ENCODE measurements at places on chromosomes 4 and X.

DNA sequence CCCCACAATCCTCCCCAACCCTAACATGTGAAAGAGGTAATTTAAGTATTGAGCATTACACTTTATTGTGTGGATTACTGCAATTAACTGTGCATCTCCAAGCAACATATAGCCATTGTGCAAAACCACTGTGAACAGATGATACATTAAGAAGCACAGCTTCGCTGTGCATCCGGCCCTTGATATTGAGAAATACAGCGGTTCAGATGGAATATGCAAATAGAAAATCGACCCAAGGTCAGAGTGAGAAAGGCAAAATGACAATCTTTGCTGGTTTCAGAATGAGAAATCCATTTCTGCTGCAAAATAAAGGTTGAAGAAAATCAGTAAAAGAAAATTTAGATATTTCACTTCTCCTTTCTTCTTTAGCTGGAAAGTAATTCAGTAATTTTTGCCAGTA is 805.9 kb upstream of the GRID2 start:
- DNase-seq = no peak
- H3K4me1 ChIP-seq = no peaks in the 10 kb centered on the region
- no peaks in the 10 kb centered on the region for H3K36me3 ChIP-seq
- H3K27ac ChIP-seq = no peak overlapping the region

DNA sequence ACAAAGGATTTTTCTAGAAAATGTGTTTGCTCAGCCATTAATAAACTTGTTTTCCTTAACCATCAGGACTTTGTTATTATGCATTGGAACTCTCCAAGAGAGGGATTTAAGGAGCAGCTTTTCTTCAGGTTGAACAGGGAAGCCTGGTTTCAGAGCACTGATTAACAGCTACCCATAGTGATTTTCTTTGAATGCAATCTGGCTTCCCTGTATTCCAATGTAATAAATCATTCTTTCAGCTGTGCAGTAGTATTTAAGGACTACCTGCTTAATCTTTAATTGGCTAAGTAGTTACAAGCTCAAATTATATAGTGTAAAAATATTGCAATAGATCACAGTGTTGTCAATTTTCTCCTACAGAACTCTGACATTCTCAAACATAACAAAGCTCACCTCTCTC is 77.5 kb downstream of the TMEM156 start:
- no peak overlapping the region for H3K27ac ChIP-seq
- no peak overlapping the region for H3K4me3 ChIP-seq
- peaks cover 12% of the 10 kb centered on the region for H3K4me1 ChIP-seq
- DNase-seq = no peak

GRCh38 chr4:86181585-86181984 is 178.3 kb downstream of the MAPK10 start:
- H3K27me3 ChIP-seq = no peaks in the 10 kb centered on the region
- H3K4me3 ChIP-seq = no peak overlapping the region
- H3K27ac ChIP-seq = no peak overlapping the region
- H3K4me1 ChIP-seq = no peaks in the 10 kb centered on the region
- H3K36me3 ChIP-seq = no peaks in the 10 kb centered on the region

DNA sequence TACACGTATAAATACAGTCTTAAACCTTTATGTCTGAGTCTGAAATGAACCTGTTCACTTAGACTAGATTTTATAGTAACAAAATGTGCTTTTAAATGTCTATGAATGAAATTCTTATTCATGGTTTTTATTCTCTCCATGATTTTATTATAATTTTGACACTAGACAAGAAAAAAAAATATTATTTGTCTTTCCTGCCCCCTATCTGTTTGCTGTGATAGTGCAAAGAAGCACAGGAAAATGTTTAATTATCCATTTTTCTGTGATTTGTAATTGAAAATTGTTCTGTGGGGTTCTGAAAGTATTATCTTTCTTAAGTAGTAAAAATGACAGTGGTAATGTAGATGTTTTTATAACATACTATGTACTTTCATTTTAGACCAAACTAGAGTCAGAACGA is 52.0 kb downstream of the INTS6L start:
- DNase-seq = no peak
- H3K27ac ChIP-seq = no peak overlapping the region
- no peaks in the 10 kb centered on the region for H3K27me3 ChIP-seq
- H3K4me1 ChIP-seq = no peaks in the 10 kb centered on the region

DNA sequence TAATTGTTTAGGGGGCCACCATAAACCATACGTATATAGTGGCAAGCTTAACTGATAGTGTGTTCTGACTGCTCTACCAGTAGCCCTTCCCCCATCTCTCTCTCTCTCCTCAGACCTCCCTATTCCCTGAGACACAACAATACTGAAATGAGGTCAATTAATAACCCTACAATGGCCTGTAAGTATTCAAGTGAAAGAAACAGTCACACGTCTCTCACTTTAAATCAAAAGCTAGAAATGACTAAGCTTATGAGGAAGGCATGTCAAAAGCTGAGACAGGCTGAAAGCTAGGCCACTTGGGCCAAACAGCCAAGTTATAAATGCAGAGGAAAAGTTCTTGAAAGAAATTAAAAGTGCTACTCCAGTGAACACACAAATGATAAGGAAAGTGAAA is 78.0 kb downstream of the PRDM5 start:
- peaks cover 11% of the 10 kb centered on the region for H3K27me3 ChIP-seq
- H3K36me3 ChIP-seq = no peaks in the 10 kb centered on the region
- H3K4me3 ChIP-seq = no peak overlapping the region
- H3K4me1 ChIP-seq = peaks cover 7% of the 10 kb centered on the region
- no peak for DNase-seq
- H3K27ac ChIP-seq = no peak overlapping the region

- H3K27ac ChIP-seq = peak overlapping the region; percentile 27
- H3K4me3 ChIP-seq = no peak overlapping the region
- H3K27me3 ChIP-seq = no peaks in the 10 kb centered on the region
- no peak for DNase-seq
- H3K4me1 ChIP-seq = peaks cover 11% of the 10 kb centered on the region
Measured at GRCh38 chr4:56410247-56411062, 23.2 kb upstream of the AASDH start.

DNA sequence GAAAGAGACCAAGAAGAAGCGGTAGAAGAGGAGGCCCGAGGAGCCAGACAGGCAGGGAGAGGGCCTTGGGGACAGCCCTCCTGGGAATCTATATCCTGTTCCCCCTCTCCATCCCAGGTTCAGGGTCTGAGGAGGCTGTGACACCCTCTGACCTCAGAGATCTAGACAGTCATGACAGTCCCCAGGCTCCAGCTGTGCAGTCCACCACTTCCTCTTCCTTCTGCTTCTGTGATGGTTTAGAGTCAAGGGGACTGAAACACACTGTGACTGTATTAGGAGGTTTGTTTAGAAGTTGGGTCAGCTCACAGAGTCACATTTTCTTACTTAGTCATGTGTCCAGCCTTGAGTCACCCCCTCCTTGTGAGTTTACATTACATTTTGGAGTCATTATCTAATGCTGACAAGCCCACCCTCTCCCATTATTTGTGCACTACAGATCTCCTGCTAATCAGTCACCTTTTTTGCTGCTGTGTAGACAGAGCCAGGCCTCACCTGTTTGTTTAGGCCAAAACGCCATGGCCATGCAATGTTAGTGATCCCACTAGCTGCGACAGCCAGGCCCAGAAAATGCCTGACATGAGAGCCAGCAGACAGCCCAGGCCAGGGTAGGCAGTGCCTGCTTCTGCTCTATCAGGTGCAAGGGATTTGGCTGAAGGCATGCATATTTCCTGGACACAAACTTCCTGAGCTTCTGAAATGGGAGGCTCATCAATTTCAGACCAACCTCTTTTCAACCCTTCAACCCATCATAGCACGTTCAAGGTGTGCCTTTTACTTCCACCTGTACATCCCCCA is 26.0 kb downstream of the MANBA start:
- no peak overlapping the region for H3K27ac ChIP-seq
- peaks cover 2% of the 10 kb centered on the region for H3K4me1 ChIP-seq
- no peak for DNase-seq
- H3K27me3 ChIP-seq = no peaks in the 10 kb centered on the region

DNA sequence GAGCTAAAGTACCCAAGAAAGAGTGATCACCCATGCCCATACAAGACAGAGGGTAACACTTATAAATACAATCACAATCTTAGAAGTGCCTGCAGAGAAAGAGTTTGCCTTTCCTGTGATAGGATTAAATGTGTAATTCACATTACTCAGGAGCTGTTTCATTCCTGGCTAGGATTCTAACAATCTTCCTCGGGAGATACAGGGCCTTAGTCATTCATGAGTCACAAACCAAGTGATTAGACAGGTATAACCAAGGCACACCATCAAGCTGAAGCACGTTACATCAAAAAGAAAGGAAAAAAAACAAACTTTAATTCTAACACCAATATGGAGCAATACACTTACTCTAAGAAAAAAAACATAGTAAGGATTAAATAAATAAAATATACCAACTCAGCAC is 14.9 kb downstream of the ABCG2 start:
- H3K27me3 ChIP-seq = no peaks in the 10 kb centered on the region
- H3K27ac ChIP-seq = no peak overlapping the region
- peaks cover 2% of the 10 kb centered on the region for H3K4me1 ChIP-seq
- H3K36me3 ChIP-seq = no peaks in the 10 kb centered on the region

DNA sequence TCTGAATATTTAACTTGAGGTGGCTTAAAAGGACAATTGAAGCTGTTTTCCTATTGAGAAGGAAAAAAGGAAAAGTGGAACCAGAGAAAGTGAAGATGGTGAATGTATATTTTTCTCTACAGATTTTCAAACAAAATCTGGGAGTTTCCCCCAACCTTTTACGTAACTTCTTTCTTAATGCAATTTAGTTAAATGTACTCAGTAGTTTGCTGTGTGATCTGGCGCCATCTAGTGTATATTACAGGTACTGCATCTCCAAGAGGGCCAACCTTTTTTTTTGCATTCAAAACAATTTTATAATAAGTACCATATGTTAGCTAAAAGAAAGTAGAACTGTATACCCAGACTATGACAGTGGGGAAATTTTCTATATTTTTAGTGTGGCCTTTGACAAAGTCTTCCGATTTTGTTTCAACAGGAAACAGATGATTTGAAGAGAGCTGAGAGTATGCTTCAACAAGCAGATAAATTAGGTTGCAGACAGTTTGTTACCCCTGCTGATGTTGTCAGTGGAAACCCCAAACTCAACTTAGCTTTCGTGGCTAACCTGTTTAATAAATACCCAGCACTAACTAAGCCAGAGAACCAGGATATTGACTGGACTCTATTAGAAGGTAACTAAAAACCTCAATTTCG is 82.0 kb downstream of the PLS3 start:
- no peak overlapping the region for H3K4me3 ChIP-seq
- H3K27me3 ChIP-seq = no peaks in the 10 kb centered on the region
- H3K36me3 ChIP-seq = no peaks in the 10 kb centered on the region
- peak; percentile 3 for DNase-seq
- no peak overlapping the region for H3K27ac ChIP-seq

GRCh38 chrX:117400839-117401238 is 715.8 kb downstream of the KLHL13 start:
- no peak overlapping the region for H3K27ac ChIP-seq
- H3K4me3 ChIP-seq = no peak overlapping the region
- DNase-seq = no peak
- H3K27me3 ChIP-seq = no peaks in the 10 kb centered on the region
- H3K36me3 ChIP-seq = no peaks in the 10 kb centered on the region

GRCh38 chrX:3154386-3154975 is 113.2 kb downstream of the ARSF start:
- H3K27me3 ChIP-seq = no peaks in the 10 kb centered on the region
- DNase-seq = no peak
- H3K36me3 ChIP-seq = no peaks in the 10 kb centered on the region
- H3K4me1 ChIP-seq = no peaks in the 10 kb centered on the region

- no peak for DNase-seq
- no peaks in the 10 kb centered on the region for H3K27me3 ChIP-seq
- H3K4me3 ChIP-seq = no peak overlapping the region
- no peaks in the 10 kb centered on the region for H3K4me1 ChIP-seq
Measured at GRCh38 chrX:18471296-18471695, 45.9 kb downstream of the CDKL5 start.

DNA sequence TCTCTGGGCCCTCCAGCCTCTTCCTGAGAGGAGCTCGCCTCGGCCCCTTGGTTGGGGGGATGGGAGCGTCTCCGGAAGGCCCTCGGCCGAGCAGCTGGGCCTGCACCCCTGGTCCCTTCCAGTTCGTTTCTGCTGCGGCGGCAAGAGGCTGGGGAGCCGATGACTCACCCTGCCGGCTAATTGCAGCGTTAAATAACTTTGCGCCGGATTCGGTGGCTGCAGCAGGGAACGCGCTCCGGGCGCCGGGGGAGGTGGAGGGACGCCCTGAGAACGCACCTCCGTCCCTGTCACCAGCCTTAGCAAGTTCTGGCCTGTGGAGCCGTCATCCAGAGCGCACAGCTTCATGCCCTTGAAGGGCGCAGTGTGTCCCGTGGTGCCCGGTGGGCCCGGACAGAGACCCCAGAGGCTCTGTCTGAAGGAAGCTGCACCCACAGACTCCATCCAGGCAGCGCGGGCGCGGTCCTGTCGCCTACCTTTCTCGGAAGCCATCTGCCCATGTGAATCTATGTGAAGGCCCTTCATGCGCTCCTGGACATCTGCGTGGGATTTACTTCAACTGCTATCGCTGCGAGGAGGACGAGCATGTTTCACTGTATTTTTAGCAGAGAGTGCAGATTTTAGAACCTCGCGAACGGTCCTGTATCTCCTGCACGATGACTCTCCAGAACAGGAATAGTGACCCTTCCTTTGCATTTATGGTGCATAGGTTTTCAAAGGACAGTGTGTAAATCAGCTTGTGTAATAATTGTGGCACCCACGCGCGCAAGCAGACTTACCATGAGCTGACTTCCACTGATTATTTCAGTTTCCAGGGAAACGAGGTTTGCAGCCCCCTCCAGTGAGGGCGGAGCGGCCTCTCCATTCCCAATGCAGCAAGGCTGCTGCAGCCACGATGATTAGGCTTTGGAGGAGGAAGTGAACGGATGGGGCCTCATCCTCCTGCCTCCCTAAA is 1.7 kb upstream of the TMEM271 start:
- DNase-seq = no peak
- no peaks in the 10 kb centered on the region for H3K36me3 ChIP-seq
- peak overlapping the region; percentile 76 for H3K4me3 ChIP-seq

GRCh38 chr4:24798036-24798610 is 2.8 kb downstream of the SOD3 start:
- no peaks in the 10 kb centered on the region for H3K36me3 ChIP-seq
- peaks cover 2% of the 10 kb centered on the region for H3K4me1 ChIP-seq
- H3K27me3 ChIP-seq = peaks cover 49% of the 10 kb centered on the region

GRCh38 chr4:146132445-146132844 is 43.1 kb upstream of the LSM6 start:
- no peaks in the 10 kb centered on the region for H3K4me1 ChIP-seq
- no peaks in the 10 kb centered on the region for H3K36me3 ChIP-seq
- no peak overlapping the region for H3K27ac ChIP-seq
- no peak for DNase-seq
- H3K4me3 ChIP-seq = no peak overlapping the region
- H3K27me3 ChIP-seq = peaks cover 50% of the 10 kb centered on the region

GRCh38 chr4:40238700-40239548 is 42.1 kb downstream of the RHOH start:
- H3K27me3 ChIP-seq = no peaks in the 10 kb centered on the region
- peaks cover 7% of the 10 kb centered on the region for H3K36me3 ChIP-seq
- H3K4me3 ChIP-seq = peak overlapping the region; percentile 82

- peaks cover 8% of the 10 kb centered on the region for H3K27me3 ChIP-seq
- H3K36me3 ChIP-seq = no peaks in the 10 kb centered on the region
- peak; percentile 52 for DNase-seq
- peak overlapping the region; percentile 96 for H3K27ac ChIP-seq
- H3K4me1 ChIP-seq = peaks cover 11% of the 10 kb centered on the region
Measured at GRCh38 chrX:118974908-118975671, 672 bp downstream of the LONRF3 start.

All from T-helper 17 cell (primary cell).